ENCODE measurements at places on chromosomes 2 and 18.

- no peak for DNase-seq
These were observed 1.4 kb downstream of the RMC1 start for GRCh38 chr18:23504720-23505119.

DNA sequence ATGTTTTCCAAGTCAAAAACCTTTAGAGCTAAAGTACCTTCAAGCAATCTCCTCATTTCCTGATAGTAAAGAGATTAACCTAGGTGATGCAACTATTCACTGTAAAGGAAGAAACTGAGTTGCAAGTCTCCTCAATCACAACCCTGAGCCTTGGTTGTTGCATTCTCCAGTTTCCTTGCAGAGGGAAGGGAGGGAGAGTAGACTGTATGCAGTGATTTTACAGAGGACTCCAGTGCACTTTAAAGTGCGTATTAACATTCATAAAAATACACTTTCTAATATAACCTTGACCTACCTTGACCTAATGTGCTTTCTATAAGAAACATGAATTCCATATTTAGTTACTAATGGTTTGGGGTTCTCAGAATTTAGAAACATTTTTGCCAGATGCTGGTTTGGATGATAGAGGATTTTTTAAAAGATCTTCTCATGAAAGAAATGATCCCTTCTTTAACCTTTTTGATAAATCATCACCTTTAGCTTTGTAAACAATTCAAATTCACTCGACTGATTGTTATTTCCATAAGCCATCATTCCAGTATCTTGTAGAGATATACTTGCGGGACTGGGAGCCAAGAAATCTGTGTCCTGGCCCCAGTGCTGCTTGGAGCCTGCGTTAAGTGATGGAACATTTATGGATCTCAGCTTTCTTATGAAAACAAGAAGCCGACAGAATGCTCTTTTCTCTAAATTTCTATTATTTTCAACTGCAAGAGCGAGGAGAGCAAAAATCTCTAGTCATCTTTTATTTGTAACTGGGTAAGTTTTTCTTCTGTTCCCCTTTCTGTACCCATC, 228.3 kb downstream of the ZNF521 start:
- no peak for DNase-seq

DNA sequence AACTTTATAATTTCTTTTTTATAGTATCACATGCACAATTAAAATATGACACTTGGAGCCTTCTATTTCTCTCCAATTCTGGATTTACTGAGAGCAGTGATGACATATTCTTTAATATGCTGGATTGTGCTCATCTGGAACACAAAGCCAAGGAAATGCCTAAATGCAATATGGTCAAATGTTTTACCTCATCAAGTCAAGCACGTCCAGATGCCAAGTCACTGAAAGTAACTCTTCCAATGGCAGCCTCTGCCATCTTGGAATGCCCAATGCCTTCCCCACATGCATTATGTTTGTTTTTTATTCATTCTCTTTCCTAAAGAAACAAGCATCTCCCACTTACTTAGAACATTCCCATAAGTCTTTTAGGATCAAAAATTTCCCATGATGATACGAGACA, 189.8 kb downstream of the TMX3 start:
- no peak for DNase-seq

DNA sequence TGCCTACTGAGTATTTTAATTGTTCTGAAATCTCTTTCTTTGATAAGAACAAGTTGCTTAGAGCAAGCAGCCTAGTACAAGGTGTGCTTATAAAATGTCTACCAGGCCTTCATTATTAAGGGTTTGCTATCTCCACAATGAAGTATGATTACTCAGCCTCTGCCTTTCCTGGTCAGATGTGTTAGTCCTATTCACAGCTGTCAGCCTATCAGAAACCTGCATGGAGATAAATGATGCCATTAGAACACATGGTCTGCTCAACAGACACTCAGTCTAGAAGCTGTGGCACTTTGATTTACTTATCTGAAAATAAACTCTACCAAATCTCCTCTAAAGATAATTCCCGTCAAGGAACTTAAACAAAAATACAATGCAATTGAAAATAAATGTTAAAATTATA, 448.7 kb downstream of the ERBB4 start:
- no peak for DNase-seq

GRCh38 chr2:142621287-142621686, 256.2 kb upstream of the KYNU start:
- no peak for DNase-seq

DNA sequence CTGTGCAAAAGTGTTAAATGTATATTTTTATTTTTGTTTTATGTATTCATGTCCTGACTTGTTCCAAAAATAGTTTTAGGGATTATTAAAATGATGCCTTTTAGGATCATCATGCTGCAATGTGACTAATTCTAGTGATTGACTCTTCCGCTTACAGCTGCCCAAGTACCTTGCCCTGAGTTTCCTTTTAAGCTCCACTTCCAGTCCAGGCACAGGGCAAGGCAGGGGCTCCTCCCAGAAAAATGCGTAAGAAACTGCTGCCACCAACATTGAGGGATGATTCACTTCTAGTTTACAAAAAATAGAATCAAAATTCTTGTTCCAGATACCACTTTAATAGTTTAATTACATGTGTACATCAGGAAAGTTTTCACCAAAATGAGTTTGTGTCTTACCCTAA, 116.4 kb downstream of the IRS1 start:
- DNase-seq: no peak

- DNase-seq: no peak
These were observed 48.4 kb upstream of the NEMP2 start for GRCh38 chr2:190582736-190583506.

DNA sequence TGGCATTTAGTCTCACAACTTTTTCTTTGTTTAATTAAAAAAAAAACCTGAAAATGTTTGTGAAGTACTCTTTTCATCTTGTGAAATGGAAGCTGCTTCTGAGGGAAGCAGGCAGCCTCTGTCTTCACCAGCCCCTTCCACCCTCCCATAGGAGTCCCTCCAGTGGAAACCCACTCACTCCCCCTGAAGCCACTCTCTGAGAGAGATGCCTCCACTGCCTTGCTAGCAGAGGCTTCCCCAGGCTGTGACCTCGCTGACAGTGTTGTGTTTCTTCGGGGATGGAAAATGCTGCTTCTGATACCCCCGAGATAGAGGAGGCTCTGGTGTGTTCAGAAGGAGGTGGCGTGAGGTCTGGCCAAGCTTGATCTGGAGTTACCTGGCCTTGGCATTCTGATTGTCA, 59.9 kb downstream of the SH3RF3 start:
- DNase-seq: no peak

GRCh38 chr2:140122001-140122400, 1341.8 kb upstream of the NXPH2 start:
- DNase-seq: no peak

- no peak for DNase-seq
These were observed 1089.9 kb upstream of the DDX18 start for GRCh38 chr2:116724550-116724949.

- DNase-seq: no peak
These were observed 1191.0 kb upstream of the LRRTM1 start for GRCh38 chr2:81495556-81495955.

DNA sequence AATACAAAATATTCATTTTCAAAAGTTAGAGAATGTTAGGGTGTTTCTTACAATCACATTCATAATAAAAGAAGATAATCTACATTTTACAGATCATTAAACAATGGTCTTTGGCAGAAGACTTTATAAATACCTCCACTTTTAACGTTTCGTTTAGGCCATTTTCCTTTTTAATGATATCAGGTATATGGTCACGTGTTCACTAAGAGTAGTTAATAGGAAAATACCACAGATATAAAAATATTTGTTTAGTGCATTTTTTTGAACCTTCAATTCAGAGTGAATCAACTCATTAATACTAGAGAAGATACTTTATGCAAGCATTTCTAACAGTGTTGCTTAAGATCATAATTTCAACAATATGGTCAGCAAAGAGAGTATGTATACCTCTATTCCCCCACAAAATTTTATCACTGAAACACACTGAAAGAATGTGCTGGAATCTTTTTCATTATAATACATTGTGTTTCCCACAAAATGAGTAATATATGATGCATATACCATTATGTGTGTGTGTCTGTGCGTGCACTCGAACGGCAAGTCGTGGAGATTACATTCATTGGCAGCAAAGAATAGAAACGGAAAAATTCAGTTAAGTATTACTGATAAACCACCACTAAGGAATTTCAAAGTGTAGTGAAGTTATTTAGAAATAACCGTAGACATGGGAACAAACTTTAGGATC, 319.9 kb upstream of the THUMPD2 start:
- no peak for DNase-seq

- DNase-seq: no peak
These were observed 233.3 kb downstream of the LDLRAD4 start for GRCh38 chr18:13451661-13452387.

DNA sequence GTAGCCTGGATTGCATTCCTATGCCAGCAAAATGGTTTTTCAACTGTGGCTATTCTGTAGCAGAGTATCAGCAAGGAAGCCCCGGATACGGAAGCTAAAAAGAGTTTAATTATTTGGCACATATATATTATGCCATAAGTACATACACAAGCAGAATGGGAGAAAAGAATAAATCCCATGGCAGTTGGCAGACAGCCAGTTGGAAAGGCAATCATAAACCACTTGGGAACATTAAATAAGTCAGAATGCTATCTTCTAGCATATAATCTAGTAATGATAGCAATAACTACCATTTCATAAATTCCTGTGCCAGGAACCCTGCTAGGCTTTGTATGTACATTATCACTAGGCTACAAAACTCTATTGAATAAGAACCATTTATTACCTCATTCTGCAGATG, 26.0 kb downstream of the GALNT5 start:
- DNase-seq: no peak

- no peak for DNase-seq
These were observed 21.5 kb downstream of the PCARE start for GRCh38 chr2:29052807-29053206.

DNA sequence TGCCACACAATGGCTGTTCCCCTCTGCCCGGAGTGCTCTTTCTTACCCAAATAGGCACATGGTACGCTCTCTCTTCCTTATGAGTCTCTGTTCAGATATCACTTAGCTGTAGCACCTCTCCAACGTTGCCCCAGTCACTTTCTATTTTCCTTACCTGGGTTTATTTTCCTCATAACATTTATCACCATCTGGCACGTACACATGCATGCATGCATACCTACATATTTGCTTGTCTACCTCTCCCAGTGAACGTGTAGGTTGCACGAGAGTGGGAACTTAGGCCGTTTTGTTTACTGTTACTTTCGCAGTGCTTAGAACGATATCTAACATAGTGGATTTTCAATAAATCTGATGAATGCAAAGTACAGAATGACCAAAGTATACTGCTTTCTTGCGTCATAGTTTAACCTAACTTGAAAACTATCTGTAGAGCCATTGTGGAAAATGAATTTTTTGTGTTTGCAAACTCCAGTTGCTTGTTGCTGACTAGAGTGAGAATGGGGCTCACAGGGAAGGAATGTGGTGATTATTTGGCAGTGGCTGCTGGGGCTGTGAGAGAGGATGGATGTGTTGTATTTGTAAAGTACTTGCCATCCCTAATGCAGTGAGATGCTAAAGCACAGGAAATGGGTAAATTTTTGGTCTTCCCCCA, 47.1 kb downstream of the ACSL3 start:
- DNase-seq: no peak

GRCh38 chr2:42060028-42060427, 12.2 kb downstream of the PKDCC start:
- DNase-seq: no peak

DNA sequence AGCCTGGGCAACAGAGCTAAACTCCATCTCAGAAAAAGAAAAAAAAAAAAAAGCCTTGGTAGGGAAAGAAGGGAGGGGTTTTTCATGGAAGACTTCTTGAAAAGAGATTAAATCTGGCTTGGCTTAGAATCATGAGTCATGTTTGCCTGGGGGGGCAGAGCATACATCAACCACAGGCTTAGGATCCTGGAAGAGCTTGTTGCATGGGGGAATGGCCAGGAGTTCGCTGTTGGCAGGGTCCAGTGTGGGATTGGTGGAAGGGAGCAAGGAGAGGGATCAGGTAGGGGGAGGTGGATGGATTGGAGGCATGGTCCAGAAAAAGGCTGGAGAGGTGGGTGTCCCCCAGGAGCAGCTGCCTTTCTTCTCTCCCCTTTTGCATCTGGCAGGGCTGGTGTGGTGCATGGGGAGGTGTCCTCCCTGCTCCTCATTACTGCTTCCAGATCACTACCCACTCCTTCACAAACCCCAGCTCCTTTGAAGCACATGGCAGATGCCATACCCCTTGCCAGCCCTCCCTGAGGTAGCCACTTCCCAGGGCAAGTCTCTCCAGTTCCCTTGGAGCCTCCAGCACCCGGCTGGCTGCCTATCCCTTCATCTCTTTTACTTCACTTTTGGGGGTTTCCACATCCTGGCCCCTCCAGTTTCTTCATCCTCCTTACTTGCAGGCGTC, 2.5 kb downstream of the ARMC9 start:
- no peak for DNase-seq

GRCh38 chr2:136935119-136935518, 169.8 kb downstream of the THSD7B start:
- no peak for DNase-seq

DNA sequence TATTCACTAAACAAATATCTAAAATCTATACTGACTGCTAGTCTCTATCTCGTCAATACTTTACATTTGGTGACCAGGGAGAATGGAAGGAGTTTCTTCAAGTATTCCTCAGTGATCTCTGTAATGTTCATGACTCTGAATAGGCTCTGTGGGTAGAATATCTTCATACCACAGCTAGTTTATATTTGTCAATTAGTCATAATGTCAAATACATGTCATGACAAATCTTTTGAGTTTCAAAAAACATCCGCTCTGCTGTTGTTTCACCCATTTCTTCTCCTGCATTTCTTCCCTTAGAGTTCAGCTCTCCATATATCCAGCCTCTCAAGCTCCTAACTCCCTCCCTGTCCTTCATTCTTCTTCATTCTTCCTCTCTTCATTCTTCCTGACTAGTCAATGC, 206.5 kb upstream of the FANCL start:
- DNase-seq: no peak

- DNase-seq: no peak
These were observed 87.0 kb upstream of the ID2 start for GRCh38 chr2:8594731-8595427.

GRCh38 chr18:44842588-44843412, 162.1 kb downstream of the SETBP1 start:
- DNase-seq: no peak

GRCh38 chr18:68925268-68925667, 127.4 kb downstream of the CCDC102B start:
- no peak for DNase-seq

DNA sequence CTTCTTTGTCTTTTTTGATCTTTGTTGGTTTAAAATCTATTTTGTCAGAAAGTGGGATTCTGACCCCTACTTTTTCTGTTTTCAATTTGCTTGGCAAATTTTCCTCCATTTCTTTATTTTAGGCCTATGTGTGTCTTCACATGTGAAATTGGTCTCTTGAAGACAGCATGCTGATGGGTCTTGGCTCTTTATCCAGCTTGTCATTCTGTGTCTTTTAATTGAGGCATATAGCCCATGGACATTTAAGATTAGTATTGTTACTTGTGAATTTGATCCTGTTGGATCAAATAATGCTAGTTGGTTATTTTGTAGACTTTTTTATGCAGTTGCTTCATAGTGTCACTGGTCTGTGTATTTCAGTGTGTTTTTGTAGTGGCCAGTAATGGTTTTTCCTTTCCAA, 26.3 kb upstream of the DSG1 start:
- DNase-seq: no peak

Data from AG04449 (cell line).